ENCODE measurements at places on chromosomes 2 and 18.

DNA sequence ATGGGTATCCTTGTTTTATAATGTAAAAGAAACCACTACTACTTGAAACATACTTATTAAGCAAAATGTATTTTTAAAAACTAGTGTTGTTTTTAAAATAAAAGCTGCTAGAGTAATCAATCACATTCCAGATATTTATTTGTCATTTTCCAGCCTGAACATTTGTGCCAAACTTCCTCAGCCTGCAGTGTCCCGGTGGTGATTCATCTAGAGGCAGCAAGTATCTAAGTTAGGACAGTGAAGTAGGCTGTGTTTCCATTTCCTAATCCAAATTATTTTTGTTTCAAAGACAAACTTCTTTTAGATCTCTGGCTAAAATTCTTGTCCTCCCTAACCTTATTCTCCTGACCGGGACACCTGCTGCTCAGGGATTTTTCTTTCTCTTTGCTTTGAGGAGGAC lies 12.8 kb upstream of the GCG start:
- DNase-seq: no peak

- no peak for DNase-seq
These were observed 101.7 kb downstream of the AGAP1 start for GRCh38 chr2:235595422-235596010.

DNA sequence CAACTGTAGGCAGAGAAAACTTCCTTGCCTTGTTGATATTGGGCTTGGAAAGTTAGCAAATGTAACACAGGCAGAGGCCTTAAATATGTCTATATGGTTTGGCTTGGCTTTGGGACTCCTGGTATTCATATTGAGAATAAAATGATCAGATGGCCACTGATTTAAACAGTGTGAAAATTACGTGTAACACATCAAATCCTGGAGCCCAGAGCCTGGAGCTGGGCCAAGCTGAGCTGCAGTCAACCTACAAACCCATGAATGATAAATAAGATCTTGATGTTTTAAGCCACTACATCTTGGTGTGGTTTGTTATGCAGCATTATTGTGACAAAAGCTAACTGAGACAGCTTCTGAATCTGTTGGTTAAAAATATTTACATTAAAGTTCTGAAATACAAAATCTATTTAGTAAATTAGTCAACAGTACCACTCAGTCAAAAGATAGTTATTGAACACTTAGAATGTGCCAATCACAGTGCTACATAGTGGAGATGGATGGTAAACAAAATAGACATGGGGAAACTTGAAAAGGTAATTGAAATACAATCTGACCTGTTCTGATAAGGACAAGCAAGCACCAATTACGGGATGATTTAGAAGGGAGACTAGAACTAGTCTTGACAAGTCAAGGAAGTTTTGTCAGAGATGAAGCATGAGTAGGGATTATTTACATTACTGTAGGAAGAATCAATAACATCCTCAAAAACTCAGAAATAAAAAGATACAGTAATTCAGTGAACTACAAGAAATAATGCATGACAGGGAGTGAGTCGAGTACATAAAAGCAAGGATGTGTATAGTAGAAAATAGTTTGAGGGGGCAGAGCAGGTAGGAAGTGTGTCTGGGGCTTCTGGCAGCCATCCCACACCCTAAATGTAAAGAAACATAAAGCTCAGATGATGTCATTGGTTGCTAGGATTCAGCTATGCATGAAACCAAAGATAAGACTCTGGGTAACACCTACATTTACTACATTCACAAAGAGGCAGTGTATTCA lies 157.7 kb downstream of the HNMT start:
- no peak for DNase-seq

DNA sequence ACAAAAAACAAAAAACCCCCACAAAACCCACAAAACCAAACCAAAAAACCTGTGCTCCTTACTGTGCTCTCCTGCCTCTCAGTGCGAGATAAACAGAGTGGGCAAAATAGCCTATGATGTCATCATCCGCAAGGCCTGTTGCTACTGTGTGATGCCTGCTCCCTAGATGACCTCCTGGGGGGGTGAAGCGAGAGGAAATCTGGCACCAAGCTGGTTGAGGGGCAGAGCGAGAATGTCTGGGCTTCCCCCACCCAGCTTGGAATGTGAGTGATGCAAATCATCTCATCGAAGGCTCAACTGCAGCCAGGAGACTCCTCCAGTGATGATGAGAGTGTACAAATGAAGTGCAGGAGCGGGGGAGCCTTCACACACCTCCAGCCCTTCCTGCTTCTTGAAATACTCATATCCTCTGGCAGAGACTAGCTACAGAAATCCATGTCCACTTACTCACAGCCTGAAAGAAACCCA lies 57.7 kb upstream of the MAP4K3 start:
- DNase-seq: no peak

DNA sequence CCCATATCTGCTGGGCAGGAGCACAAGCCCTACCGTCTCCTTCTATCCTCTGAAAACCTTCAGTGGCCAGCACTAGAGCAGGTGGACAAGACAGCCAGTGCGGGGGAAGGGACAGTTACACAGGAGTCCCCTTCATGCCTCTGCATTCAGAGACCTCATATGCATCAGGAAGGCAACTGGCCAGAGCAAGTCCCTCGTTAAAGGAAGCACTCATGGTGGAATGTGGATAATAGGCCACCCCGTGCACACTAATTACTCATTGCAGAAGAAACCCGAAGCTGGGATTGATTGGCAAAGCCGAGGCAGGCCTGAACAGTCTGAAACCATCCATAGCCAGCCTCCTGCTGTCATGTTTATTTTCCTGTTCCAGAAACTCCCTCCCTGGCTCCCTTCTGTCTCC lies 11.2 kb downstream of the KIAA2012 start:
- DNase-seq: no peak

- no peak for DNase-seq
These were observed 46.5 kb downstream of the PLEK start for GRCh38 chr2:68411397-68412126.

GRCh38 chr2:30034052-30034775 lies 112.6 kb upstream of the YPEL5 start:
- DNase-seq: no peak

GRCh38 chr2:18903750-18904149 lies 314.4 kb upstream of the NT5C1B start:
- DNase-seq: no peak

- no peak for DNase-seq
These were observed 142.0 kb downstream of the ACTR3 start for GRCh38 chr2:114031605-114032505.

DNA sequence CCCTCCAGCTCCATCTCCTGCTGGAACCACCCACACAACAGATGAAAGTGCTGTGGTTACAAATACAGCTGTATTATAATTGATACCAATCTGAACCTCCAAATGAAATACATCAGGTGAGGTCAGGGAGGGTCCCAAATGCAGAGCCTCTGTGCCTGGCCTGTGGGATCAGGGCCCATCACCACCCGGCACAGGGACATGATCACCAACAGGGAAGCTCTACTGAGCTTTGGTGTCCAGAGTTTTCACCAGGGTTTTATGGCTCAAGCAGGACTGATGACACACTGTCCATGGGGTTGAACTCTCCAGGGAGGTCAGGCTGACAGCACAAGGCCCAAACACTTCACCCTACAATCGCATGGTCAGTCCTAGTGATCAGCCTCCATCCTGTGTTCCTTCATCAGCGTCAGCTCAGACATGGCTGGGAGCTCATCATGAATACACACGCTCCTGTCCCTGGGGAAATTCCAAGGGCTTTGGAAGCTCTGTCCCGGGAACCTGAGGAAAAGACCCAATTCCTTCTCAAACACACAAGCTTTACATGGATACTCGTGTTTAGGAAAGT lies 3.9 kb upstream of the PXDN start:
- no peak for DNase-seq

DNA sequence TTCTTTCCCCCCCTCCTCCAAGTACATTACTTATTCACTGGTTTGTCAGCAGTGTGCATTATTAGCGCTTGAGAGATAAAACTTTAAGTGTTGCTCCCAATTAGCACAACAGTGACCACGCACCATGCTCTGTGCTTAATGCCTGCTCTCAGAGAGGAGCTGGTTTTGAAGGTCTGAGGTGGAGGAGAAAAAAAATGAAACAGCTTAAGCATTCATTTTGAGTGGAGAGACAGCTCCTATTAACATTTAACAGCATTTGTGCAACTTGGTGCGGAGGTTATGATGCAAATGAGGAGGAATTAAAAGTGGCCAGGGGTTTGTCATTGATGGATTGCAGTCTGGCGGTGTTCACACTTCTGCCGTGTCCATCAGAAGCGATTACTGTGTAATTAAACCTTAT lies 141.8 kb downstream of the FIGN start:
- no peak for DNase-seq

DNA sequence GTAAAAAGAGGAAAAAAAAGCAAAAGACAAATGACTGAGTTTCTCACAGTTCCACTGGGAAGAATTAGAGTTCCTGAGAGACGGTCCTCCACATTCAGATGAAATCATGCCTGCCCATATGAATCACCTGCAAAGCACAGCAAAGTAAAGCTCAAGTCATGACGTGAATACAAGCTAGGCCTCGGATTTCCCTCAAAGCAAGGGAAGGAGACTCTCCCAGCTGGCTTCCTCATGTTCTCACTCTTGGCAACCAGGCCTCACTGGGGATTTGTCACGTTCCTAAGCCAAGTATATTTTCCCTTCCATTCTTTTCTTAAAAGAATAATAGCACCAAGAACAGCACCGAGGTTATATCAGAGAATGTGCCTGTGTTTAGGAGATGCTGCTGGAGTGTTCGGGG lies 47.0 kb downstream of the CYP27C1 start:
- DNase-seq: no peak

DNA sequence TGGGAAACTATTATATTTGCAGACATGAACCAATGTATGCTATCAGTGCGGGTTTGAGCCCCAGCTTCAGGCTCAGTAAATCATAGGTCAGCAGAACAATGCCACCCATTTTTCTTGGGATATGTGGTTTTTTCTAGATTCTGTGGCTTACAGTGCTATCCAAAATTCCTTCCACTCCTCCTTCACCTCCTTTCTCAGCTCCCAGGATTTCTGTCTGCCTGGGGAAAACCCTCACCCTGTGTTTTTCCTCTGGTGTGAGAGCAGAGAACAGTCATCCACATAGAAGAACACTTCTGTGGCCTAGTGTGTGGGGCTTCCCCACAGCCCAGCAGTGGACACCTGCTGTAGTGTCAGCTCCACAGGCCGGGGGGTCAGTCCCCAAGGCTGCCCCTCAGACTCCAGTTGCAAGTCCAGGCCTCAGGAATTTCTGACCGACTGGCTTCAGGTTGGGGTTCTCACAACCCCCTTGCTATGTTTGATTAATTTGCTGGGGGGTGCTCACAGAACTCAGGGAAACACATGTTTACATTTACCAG lies 238.2 kb downstream of the LDLRAD4 start:
- no peak for DNase-seq

DNA sequence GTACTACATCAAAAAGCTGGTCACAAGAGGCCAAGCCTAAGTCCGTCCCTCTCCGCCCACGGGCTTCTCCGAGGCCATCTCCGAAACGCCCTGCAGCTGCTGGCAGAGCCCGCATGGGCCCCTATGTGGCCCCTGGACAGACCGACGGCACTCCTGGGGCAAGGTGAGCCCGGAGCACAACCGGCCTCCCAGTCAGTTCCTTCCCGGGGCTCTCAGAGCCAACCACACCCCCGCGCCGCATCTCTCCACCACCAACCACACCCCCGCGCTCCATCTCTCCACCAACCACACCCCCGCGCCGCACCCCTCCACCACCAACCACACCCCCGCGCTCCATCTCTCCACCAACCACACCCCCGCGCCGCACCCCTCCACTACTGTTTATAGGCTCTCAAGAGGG lies 93.5 kb downstream of the ZNF516 start:
- DNase-seq: no peak

DNA sequence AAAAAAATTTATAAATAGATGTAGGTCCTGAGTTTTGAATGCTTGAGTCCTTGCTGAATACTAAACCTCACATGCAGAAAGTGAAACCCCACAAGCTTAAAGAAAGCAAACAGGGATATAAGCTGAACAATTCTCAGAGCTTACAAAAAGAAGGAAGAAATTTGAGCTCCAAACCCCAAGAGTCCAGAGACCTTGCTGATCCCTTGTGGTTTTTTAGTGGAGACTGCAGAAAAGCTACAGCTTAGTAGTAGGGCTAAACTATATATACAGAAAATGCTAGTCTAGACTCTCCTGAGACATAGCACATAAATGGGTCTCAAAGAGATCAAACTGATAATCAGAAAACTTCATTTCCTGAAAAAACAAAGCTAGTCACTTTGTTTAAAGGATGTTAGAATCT lies 1548.1 kb upstream of the ZEB2 start:
- no peak for DNase-seq

DNA sequence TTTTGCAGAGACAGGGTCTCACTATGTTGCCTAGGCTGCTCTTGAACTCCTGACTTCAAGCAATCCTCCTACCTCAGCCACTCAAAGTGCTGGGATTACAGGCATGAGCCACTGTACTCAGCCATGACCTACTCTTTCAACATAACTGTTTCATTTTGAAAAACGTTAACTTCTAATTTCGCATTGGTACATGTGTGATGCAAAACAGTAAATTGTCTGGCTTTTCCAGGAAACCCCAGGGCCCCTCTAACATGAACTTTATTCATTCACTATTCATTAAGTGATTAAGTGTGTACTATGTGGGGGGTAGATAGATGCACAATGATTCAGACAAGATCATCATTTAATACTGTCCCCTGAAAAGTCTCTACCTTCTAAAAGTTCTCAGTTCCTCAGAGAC lies 364.9 kb downstream of the SS18 start:
- no peak for DNase-seq

- DNase-seq: no peak
These were observed 460.6 kb downstream of the CNTNAP5 start for GRCh38 chr2:124485659-124486058.

DNA sequence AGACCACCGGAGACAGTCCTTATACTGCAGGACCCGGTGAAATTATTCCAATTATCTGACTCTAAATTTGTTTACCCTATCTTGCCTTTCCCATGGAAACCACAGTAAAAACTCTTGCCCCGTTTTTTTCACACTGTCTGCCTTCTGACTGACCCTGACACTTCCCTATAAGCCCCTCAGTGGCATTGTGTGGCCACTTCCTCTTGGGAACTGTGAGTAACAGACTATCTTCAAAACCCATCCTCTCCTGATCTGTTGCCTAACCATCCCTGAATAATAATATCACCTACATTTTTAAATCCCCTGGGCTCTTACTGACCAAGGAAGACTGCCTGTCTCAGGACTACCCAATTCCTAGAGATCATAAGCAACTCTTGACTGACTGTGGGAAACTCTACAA lies 42.6 kb upstream of the RNF152 start:
- no peak for DNase-seq

DNA sequence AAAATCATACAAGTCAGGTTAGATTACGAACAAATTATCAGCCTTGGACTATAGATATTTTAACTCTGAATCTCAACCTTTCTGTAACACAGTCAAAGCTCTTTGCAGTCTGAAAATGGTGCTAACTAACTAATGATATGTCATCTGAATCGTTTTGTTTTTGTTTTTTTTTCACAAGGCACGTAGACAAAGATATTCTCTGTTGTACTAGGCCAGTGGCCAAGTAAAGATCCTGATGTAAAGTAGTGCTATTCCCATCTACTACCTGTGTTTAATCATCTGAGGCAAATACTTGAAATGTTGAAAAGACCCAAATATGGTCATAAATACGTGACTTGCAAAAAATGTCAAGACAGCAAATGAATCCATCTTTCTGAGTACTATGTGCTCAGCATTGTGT lies 65.7 kb downstream of the REL start:
- DNase-seq: no peak

Measured in cortex of kidney (tissue), 1 donor.